8988T (cell line): ENCODE measurements at places on chromosomes 1 and 21.
A peak's percentile ranks its signal among the peaks of the same experiment; 100 is the strongest.

DNA sequence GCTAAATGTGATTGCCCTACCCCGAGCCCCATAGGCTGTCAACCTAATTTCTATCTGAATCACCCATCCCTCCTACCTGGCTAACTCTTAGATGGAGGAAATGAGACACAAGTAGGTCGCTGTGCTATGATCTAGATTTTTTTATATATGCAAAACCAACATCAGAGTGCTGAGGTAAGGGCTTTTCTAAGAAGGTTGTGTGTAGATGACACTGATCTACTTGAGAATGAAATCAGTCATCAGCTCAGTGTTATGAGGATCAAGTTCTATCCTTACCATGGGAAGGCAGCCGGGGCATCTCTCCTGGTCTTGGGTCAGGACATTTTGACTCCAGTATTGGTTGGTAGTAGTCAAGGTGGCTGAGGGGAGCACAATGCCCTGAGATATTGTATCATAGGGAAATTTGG, 23.6 kb downstream of the SLAMF1 start:
- no peak for DNase-seq

GRCh38 chr1:67735806-67736627, 51.0 kb downstream of the GADD45A start:
- peak; percentile 21 for DNase-seq

- DNase-seq = no peak
Observed at GRCh38 chr1:66761221-66761620, 9.0 kb downstream of the DYNLT5 start.

- no peak for DNase-seq
Observed at GRCh38 chr1:228977741-228978140, 242.5 kb downstream of the RHOU start.

GRCh38 chr1:117981455-117982192, 52.1 kb downstream of the WDR3 start:
- no peak for DNase-seq

GRCh38 chr1:204920511-204920910, 49.8 kb downstream of the NFASC start:
- DNase-seq = no peak

DNA sequence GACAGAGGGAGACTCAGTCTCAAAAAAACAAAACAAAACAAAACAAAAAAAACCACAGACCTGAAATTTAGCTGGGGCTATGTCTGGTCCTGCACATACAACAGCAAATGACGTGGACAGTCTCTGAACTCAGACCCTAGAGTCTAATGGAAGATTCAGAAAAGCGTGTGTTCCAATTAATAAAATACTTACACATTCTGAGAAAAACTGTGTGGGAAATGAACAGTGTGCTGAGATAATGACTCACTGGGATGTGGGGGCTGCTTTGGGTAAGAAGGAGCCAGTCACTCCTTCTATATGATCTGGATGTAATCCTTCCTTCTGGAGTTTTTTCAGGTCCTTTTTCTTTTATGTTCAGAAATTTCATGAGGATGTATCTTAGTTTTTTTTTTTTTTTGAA, 29.4 kb downstream of the CLDN14 start:
- DNase-seq = no peak

DNA sequence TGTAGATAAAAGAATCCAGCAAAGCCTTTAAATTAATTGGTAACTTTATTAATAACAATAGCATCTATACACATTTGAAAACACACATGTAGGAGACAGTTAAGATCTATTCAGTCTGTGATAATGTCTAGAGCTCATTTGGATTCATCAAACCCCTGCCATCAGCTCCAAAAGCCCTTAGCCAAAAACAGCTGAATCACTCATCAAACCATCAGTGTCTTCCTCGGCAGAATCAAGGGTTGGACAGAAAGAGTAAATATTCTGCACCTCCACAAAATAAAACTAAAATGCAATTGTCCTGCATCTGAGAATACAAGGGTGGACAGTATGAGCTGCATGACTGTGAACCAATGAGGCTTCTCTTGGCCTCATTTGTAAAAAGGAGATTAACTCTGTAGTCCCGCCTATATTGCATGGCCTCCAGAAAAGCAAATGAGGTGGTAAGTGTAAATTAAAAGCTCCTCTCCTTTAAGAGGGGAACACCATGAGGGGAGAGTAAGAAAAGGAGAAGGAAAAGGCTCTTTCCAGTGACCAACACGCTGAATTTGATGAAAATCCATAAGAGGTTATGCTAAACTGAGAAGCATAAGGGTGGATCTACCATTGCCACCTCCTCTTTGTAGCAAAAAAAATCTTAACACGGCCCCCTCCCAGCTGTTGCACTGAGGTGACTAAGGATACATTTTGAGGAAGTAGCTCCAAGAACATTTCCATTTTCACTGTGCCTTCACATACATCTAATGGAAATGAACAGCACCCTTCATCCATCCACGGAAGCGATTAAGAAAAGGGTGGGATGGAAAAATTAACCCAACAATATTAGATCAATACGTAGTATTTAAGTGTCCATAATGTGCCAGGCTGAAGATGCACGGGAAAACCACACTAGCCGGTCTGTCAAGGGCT, 14.7 kb upstream of the BOLA1 start:
- no peak for DNase-seq

- no peak for DNase-seq
Observed at GRCh38 chr1:110259770-110260169, 49.7 kb downstream of the KCNC4 start.

DNA sequence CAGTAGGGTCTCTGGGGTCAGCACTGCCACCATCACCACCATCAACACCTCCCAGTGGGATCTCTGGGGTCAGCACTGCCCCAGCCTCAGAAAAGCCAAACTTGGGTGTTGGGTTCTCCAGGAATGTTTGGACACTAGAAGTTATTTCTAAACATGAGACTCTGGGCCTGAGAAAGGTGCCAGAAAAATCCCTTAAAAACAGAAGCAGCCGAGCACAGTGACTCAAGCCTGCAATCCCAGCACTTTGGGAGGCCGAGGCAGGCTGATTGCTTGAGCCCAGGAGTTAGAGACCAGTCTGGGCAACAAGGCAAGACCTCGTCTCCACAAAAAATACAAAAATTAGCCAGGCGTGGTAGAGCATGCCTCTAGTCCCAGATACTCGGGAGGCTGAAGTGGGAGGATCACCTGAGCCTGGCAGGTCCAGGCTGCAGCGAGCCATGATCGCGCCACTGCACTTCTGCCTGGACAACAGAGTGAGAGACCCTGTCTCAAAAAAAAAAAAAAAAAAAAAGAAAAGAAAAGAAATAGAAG, 470 bp downstream of the PTAFR start:
- no peak for DNase-seq

DNA sequence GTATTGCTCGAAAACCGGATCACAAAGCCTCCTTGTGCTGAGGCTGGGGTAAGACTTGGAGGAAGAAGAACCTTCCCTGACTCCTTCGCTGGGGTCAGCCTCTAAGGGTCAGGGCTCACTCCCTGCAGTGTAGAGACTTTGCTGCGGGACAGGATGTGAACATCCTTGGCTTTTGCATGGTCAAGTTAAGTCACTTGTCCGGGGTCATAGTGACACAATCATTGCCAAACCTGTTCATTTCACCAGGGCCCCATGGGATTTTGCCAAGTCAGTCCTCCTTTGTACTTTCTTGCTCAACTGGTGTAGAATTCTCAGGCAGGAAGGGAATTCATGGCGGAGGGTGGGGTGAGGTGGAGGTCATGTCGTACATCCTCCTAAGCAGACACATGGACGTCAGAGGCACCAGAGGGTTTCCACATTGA, 24.7 kb upstream of the IL10 start:
- DNase-seq = no peak

GRCh38 chr1:40945491-40945973, 34.0 kb upstream of the CTPS1 start:
- DNase-seq = no peak

- no peak for DNase-seq
Observed at GRCh38 chr1:193663965-193664364, 477.6 kb upstream of the B3GALT2 start.

DNA sequence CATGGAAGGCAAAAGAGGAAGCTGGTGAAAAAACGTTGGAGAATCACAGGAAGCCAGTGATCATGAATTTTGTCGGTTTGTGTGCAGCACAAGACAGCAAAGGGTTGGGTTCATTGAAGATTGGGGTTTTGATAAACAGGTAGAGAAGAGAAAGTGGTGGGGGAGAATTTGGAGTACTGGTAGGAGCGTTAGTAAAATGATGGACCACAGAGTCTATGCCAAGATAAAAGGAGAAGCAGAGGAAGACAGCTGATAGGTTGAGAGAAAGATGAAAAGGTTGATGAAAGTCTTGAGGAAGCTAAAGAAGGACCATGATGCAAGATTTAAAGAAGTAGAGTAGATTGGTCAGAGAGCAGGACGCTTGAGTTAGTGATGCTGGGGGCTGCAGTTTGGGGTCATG, 156.8 kb upstream of the POU3F1 start:
- DNase-seq = no peak

GRCh38 chr1:184693011-184693410, 61.6 kb downstream of the EDEM3 start:
- no peak for DNase-seq

DNA sequence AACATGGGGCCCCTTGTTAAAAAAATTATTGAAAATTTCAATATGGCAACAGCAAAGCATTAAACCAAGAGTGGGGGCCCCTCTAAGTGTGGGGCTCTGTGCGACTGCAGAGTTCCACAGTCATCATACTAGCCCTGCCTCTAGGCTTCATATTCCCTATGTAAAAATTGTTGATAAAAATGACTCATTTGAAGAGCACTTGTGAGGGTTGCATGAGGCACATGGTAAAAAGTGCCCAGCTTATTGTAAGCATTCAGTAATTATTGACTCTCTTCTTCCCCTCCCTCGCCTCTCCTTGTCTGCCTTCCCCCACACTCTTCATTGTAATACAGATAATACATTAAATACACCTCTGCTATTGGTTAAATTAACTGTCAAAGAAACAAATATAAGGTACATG, 86.7 kb upstream of the PTBP2 start:
- no peak for DNase-seq

DNA sequence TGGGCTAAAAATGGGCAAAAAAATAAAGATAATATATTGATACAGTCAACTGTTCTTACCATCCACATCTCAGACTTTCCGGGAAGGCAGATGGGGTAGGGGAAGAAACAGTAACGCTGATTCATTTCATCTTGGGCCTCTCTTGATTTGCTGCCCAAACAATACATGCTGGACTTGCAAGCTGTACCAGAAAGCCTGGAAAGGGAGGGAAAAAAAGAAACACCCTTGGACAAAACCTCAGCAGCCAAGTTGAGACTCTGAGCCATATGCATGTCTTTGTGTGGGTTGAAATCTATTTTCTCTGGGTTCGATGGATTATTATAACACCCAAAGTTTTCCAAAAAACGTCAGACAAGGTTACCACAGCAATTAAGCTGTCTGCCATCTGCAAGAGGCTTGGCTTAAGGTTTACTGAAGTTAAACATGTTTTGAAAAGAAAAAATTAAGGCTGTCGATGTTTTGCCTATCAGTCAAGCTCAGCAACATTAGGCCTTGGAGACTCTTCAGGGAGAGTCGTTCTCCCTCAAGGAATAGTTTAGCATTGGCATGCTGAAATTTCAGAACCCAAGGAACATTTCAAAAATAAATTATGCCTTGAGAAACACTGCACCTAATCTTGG, 71.2 kb downstream of the PSMG1 start:
- DNase-seq = no peak

GRCh38 chr1:23865543-23865930, 2.6 kb downstream of the FUCA1 start:
- DNase-seq = no peak

GRCh38 chr1:48563021-48563420, 91.0 kb upstream of the SPATA6 start:
- no peak for DNase-seq

DNA sequence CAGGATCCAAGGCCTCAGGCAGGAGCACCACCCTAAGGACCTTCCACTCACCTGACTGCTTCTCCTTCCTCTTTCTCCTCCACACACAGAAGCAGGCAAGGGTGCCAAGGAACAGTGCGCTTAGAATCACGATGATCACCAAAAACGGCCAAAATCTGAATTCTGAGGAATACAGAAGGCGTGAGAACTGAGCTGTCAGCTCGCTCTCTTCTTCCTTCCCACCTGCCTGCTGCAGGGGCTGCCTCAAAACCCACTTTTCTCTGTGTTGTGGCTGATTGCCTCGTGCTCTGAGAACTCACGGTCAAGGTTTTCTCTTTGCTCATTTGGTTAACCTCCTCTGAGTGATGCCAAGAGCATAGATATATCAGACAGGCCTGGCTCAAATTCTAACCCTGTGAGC, 23.8 kb downstream of the CD244 start:
- DNase-seq = no peak

DNA sequence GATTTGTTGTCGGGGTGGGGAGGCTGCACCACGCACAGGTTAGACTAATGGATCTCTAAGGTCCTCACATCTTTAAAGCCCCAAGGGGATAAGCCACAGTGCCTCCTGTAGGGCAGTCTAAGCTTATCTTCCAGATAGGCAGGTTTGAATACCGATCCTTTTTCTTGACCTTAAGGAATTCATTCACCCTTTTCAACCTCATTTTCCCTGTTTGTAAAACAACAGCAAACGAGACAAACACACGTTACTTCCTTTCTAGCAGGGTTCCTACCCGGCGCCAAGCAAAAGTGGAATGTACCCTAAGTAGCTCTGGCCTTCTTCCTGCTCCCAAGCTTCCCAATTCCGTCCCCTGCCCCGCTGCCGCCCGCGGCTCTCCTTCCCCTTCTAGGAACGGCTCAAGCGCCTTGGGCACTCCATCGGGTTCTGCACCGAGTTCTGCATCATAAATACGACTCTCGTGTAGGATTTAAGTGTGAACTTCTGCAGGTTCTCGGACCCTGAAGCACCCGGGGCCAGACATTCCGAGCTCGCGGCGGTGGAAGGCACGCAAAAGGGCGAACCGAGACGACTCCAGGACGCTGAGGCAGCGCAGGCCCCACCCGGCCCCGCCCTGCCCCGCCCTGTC, 548 bp upstream of the CDC20 start:
- no peak for DNase-seq

- DNase-seq = no peak
Observed at GRCh38 chr1:172894349-172895049, 156.2 kb downstream of the TNFSF18 start.

DNA sequence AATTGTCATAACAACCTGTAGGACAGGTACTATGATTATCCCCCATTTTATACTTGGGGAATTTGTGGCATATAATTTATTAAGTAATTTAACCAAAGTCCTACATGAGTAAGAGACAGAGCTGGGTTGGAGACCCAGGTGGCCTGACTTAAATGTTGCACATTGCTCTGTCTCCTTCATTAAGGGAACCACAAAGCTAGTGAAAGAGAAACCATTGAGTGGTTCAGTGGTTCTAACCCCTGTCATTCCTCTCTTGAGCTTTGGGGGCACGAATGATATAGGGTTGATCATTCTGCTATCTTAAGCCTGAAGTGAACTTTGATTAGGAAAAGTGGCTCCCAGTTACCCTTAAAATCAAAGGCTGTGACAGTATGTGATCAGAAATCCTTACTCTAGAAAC, 5.3 kb upstream of the MAP3K7CL start:
- DNase-seq = no peak

GRCh38 chr1:246261639-246262038, 245.4 kb downstream of the SMYD3 start:
- no peak for DNase-seq
